ENCODE measurements at places on chromosomes 12 and 14.

GRCh38 chr12:77070800-77071449, 5.6 kb upstream of the E2F7 start:
- no peak for DNase-seq

- DNase-seq = no peak
These were observed 8.2 kb upstream of the DICER1 start for GRCh38 chr14:95165517-95165916.

DNA sequence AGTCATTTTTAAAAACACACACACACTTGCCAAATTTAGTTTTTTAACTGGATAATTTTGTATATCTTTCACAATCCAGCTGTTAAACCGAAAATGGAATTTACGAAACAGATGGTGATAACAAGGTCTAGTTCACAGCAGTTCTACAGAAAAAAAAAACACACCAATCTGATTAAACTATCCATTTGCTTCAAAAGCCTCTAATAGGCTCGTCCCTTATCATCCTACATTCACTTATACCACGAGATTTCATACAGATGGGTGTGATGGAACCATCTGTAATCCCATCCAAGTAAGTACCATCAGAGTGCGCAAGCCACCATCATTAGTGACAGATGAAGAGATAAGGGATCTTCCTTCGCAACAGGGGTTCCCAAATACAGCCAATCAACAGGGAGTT, 20.1 kb downstream of the GCH1 start:
- no peak for DNase-seq

DNA sequence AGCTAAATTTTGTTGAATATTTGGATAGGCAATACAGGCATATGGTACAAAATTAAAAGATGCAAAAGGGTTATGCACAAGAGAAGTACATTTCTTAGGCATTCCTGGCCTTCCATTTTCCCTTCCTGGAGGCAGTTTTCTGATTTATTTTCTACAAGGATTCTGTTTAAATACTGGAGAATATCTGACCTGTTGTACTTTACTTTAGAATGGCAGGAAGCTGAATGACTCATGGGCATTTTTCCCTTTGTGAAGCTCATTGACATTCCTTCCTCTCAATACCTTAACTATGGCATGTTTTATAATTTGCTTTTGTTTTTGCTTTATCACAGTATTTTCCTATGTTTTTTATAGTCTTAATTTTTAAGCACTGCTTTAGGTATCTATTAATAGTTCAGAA, 62.7 kb downstream of the RCOR1 start:
- DNase-seq = no peak

GRCh38 chr12:123939716-123940626, 32.7 kb downstream of the CCDC92 start:
- DNase-seq = no peak

DNA sequence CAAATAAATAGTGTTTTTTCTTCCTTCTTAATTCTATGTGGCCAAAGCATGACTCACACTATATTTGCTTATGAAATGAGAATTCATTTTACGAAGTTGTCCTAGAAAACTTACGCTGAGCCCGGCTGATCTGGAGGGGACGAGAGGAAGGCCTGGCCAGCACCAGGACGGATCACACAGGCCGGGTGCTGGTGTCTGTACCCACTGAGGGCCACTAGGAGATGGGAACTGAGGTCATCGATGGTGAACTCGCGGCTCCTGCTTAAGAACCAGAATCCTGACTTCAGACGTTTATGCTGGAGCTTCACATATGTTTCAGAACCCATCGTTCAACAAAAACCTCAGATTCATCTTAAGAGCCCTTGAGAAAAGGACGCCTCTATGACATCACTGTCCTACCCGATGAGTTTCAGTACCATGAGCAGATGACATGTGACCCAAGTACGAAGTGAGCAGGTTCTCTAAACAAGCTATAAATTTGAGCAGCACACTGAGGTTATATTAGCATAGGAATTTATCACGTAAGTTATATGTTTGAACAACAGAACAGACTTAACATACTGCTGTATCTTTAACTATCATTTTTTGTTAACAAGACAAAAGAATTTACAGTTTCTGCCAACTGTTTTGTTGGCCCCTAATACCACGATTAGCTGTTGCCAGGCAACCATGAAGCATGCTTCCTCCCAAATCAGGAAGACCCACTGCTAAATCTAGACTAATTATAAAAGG, 111.9 kb downstream of the FOXN3 start:
- DNase-seq = no peak

GRCh38 chr12:3464561-3464960, 26.4 kb upstream of the PRMT8 start:
- DNase-seq = no peak

DNA sequence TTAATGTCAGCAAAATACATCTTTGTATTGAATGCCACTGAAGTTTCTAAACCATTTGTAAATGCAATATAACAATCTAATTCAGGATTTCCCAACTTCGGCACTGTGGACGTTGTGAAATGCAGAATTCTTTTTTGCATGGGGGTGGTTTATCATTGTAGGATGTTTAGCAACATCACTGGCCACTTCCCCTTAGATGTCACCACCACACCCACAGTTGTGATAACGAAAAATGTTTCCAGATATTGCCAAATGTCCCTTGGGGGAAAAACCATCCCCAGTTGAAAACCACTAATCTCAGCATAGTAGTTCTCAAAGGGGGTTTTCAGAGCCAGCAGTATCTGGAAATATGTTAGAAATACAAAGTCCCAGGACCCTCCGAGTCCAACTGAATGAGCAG, 203.3 kb downstream of the NAV3 start:
- DNase-seq = no peak

DNA sequence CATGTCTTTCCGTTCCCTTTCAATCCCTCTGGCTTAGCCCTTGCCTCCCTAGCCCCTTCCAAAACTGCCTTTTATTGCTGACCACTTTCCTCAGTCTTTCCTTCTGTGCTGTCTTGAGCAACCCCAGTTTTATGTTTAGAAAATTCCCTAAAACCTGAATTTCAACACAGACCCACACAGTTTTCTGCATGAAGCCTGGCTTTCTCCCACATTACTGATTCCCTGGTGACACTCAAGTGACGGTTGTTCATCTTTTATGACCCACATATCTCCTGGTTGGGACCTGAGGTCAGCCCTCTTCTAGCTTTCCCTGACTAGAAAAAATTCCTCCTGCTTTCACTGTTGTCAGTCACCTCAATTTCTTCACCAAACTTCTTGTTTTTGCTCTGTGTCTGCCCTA, 21.0 kb downstream of the FGD4 start:
- no peak for DNase-seq

GRCh38 chr12:54196396-54196795, 7.6 kb upstream of the SMUG1 start:
- DNase-seq = no peak

DNA sequence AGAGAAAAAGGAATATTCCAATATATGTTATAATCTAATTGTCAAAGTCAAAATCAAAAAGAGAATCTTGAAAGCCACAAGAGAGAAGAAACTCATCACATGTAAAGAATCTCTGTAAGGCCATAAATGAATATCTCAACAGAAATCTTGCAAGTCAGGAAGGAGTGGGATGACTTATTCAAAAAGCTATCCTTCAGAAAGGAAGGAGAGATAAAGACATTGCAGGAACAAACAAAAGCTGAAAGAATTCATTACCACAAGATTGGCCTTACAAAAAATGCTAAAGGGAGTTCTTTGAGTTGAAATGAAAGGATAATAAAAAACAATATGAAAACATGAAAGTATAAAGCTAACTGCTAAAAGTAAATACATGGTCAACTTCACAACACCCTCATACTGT, 286.8 kb downstream of the LRIG3 start:
- DNase-seq = no peak

DNA sequence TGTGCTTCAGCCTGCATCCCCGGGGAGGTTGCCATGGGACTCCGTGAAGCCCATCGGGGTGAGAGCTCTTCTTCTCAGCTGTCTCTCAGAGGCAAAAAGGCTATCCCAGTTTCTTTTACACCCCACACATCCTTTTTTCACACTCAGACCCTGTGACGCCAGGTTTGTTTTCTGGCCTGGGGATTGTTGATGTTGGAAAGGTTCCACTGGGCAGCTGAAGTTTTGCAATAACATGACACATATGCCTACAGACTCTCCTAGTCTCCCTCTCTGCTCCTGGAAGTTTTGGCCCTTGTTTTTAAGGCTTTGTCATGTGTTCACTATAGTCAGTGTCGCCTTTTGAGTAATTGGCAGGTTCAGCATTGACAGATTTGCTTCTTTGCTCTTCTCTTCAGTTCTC, 118.6 kb downstream of the SMOC1 start:
- no peak for DNase-seq

GRCh38 chr12:98456576-98457573, 58.5 kb upstream of the TMPO start:
- no peak for DNase-seq

DNA sequence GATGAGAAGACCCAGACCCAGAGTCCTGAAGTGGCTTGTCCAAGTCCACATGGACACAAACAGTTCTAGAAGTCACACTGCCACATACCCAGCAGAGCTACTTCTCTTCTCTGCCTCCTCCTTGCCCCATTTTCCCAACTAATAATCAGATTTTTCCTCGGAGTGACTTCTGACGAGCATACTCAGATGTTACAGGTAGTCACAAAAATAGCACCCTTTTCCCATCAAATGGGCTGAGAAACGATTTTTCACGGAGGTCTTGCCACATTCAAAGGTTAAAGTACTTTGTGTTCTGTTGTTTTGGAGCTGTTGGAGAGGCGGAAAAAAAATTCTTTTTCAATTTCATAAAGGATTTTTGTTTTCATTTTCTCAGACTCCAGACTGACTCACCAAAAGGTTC, 232.9 kb downstream of the ZFP36L1 start:
- DNase-seq = no peak

- no peak for DNase-seq
These were observed 57.0 kb downstream of the PTHLH start for GRCh38 chr12:27915536-27915935.

DNA sequence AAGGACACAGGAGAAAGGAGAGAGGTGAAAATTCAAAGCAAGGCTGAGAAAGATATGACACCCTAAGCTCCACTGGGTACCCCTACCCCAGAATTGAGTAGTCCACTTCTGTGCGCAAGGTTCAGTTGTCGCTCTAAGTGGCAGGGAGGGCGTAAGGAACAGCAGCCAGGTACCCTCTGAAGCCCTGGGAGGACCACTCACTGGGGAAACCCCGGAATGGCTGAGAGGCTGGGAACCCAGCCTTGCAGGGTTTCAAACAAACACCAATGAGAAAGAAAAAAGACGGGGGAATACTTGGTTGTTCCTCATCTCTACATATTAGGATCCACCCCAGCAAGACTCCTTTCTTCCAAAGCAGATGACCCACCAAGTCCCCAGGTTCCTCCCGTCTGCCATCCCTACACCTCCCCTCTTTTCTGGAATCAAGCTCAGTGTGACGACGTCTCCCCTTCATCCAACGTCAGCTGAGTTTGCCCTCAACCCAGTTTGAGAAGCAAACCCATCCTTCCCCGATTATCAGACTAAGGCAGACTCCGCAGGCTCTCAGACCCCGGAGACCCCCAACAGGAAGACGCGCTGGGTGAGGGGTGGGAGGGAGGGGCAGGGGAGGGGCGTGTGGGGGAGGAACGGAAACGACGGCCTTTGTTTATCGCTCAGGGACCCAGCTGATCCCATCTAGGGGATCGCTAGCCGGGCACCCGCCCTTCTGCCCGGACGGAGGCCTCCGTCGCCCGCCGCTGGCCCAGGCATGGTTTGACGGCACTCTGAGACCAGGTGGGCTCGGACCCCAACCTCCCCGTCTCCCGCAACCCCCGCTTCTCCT, 795 bp downstream of the LMBR1L start:
- DNase-seq = no peak

DNA sequence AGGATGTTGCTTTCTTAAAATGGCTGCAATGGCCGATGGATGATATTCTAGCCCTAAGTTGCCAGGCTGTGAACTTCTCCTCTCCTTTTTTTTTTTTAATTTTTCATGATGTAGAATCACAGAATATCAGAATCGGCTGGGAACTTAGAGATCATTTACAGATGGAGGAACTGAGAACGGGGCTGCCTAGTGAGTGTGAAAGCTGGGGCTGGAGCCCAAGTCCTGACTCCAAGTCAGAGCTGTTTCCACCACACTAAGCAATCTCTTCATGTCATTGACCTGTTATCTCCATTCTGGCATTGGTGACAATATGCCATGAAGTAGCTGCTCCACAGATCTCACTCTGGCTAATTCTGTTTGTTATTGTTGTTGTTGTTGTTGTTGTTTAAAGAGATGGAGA, 121.7 kb downstream of the SLC38A1 start:
- no peak for DNase-seq

GRCh38 chr12:46547421-46548354, 175.1 kb upstream of the SLC38A2 start:
- DNase-seq = no peak

All from stimulated activated CD8-positive, alpha-beta memory T cell treated with anti-CD3 and anti-CD28 coated beads, Interleukin-2, amount 100 ng/mL, for 1 hour (primary cell).